A673 (cell line): ENCODE measurements at places on chromosomes 7 and 10.
A peak's percentile ranks its signal among the peaks of the same experiment; 100 is the strongest.

DNA sequence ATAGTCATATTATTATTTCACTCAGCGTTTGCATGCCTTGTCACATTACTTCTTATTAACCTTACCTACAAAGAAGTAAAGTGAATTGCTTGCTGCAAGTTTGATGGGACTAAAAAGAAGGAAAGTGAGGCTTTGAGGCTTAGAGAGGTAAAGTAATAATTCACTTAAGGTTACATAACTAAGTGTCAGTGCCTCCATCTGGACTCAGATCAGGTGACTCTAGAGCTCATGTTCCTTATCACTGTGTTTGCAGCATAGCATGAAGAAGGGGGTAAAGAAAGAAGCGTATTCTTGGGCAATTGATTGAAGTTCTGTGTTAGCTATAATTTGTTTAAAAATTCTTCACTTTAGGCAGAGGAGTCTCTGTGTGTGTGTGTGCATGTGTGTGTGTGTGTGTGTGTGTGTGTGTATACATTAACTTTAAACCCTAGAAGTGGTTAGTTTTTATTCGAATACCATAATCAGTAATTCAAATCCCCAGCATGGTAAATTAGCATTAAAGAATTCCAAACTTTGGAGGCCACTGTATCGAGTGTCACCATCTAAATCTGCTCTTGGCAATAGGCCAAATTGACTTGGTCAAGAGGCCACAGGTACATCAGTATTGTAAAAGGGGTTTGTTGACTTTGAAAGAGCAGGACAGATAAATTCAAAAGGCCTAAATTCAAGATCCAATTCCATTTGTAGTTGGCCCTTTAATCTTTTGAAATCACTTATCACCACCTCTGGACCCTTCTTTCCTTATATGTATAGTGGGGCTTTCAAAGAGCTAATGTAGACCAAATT lies 2.2 kb upstream of the PON3 start:
- no peak for DNase-seq

DNA sequence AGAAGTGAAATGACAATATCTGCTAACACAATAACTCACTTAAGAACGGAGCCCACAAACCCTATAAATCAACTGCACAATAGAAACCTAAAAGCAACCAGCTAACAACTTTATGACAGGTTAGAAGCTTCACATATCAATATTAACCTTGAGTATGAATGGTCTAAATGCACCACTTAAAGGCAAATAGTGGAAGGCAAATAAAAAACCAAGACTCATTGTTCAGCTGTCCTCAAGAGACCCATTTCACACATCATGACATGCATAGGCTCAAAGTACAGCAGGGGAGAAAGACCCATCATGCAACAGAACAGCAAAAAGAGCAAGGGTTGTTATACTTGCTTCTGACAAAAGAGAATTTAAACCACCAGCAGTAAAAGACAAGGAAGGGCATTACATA lies 46.8 kb downstream of the CDC14C start:
- no peak for DNase-seq

DNA sequence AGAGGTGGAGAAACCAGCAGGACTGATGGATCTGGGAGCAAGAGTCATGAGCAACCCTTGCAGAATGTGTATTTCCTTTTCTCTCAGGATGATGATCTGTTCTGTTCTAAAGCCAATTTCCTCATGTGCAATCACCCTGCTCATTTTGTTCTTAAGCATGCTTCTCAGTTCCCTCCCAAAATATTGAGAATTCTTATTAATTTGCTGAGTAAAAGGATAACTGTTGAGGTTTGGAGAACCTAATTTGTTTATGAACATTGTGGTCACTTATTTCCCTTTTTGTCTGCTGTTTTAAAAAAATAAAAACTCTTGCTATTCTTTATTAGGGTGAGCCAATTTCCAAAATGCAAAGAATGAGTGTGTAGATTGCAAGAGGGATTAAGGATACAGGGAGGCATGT lies 106.8 kb downstream of the APBB1IP start:
- DNase-seq, result no peak

DNA sequence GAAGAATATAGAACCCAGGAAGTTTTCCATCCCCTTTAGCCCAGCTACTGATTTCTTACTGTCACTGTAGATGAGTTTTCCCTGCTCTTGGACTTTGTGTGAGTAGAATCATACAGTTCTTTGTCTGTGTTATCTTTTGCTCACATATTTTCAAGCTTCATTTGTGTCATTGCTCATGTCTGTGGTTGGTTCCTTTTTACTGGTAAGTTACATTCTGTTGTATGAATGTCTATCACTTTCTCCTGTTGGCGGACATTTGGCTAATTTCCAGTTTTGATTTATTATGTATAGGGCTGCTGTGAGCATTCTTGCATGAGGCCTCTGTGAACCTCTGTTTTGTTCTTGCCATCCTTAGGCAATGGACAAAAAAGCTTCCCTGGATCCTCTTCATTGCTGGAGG lies 5.3 kb downstream of the GLRX3 start:
- DNase-seq, result no peak

DNA sequence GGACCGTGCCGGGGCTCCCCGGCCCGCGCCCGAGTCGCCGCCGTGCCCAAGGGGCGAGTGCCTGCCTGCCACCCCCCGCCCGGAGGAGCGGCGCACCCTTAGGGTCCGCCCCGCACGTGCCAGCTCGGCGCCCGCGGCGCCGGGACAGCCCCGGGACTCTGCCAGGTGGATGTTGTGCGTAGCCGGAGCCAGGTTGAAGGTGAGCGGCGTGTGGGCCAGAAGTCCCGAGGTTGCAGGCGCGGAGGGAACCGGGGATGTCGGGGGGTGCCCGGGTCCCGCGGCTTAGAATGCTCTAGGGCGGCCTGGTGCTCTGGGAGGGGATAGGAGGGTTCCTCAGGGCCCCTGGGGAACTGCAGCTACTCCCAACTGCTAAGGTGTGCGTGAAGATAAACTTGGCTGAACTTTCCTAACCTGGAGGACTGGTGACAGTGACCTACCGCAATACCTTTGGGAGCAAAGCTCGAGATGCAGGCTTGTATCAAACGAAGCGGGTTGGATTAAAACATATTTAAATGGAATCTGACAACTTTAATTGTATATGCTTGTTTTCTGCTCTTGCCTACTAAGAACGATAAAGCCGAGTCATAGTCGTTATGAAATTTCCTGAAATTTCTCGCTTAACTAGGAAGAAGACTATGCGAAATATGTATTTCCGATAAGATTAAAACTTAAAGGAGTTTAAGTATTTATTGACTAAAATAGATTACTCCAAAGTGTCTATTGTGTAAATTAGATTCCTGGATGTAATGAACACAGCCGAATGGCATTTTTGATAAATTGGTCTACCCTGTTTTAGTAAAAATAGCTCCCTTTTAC lies at the start of gene CUX1:
Gene CUX1 (plus strand): TSS at position 156 of the 816 bp plus-strand sequence. CDS start 14 bp downstream, at position 170.
- DNase-seq, result peak; percentile 27

DNA sequence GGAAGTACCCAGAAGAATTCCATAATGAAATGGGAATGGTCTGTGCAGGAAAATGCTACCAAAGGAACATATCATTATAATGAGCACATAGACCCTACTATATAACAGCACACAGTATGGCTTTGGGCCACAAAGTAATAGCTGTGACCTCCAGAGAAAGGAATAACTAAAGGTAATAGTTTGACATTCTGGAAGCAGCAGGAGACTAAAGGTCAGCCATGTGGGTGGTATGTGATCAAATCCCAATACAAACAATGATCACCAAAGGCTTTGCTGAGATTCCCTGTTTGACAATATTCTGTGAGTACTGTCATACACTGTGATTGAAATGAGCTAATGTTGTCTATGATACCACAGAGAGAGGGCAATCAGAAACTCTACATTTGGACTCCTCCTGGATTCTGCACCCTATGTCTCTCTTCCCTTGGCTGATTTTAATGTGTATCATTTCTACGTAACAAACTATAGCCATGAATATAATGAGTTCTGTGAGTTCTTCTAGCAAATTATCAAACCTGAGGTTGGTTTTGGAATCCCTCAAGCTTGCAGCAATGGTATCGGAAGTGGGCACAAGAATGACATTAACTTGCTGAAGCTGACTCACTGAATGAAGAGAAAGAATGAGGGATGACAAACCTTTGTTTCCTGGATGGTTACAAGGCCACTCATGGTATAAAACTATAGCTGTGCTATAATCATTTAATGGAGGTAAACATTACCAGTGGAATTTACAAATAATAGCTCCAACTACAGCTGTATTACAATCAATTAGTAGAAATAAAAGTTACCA lies 99.6 kb downstream of the JMJD1C start:
- DNase-seq, result no peak

DNA sequence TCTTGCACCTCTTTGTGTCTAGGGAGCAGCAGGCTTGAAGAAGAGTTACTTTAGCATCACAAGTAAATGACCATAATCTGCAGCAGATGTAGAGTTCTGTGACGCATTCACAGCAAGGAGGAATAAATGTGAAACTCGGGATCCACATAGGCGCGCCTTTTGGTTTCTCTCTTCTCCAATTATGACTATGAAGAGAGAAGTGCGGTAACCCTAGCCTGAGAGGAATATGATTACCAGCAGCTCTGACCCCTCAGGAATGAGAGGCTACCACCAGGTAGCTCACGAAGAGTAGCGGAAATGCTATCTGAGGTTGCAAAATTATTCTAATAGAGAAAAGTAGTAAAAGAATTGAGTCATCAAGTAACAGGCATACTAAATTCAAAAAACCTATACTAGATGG lies 25.2 kb upstream of the DMTF1 start:
- no peak for DNase-seq

DNA sequence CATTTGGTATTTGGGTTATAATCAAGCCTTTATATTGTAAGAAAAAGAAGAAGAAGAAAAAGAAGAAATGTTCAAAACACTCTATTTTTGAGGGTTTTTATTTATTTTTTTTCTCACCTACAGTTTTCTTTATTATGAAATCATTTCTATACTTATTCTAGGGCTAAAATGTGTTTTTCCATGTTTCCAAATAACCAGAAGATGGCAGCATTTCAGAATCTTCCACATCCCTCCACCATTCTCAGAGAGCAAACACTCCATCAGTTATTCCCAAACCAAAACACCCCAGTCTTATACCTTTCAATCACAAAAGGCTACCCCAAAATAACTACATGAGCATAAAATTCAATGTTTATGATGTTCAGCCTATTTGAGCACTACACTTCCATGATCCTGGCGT lies 38.7 kb upstream of the PPP1R17 start:
- peak; percentile 35 for DNase-seq
